Stimulated activated CD4-positive, alpha-beta T cell treated with anti-CD3 and anti-CD28 coated beads, Interleukin-2, amount 100 ng/mL, for 48 hours (primary cell): ENCODE measurements at places on chromosomes 2 and 18.

GRCh38 chr2:54577944-54578647 is 122.0 kb downstream of the SPTBN1 start:
- DNase-seq = no peak

DNA sequence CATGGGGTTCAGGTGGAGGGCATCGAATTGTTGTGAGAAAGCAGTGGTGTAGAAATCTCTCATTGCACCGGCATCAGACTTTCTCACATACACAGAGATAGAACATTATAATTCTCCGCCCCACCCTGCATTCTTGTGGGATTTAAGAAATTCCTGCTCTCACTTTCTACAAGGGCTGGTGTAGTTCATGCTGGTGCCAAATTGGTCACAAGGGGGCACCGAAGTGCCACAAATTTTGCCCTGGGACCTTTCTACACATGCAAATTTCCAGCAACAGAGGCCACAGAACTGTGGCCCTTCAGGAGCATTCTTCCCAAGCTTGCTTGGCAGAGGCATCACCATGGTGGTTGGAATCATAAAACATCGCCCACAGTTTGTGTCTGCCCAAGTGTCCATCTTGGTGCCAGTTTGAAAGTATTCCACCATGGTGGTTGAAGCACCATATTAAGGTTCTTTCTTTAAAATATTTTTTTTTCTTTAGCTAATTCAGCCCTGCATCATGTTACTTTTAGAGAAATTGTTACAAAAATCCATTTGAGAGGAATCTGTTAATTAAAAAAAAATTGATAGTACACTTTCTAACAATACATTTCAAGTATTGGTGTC is 521.2 kb upstream of the FANCL start:
- peak; percentile 15 for DNase-seq

DNA sequence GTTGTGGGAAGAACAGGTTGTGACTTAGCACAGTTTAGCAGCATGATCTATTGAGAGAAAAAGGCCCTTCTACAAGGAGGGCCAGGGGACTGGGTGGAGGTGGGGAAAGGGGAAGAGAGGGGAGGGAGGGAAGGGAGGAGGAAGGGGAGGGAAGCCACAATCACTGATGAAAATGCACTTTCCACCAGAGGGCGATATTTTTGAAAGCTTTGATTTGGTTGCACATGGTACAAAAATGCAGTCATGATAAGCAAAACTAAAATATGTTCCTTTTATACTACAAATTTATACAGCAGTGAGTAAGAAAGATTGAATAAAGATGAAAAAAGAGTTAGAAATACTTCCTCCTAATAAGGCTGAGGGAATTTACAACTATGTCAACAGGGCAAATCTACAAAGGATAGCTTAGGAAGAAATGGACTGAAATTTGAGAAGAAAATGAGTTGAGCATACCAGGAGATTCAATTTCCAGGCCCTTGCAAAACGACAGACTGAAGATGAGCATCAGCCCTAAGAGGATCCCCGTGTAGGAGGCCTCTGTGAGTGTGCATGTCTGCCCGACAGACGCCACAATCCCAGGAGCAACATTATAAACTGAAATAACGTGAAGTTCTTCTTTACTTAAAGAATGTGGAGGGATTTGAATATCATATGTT is 17.2 kb downstream of the SH3YL1 start:
- DNase-seq = no peak

GRCh38 chr2:69575926-69576325 is 67.6 kb downstream of the AAK1 start:
- no peak for DNase-seq

DNA sequence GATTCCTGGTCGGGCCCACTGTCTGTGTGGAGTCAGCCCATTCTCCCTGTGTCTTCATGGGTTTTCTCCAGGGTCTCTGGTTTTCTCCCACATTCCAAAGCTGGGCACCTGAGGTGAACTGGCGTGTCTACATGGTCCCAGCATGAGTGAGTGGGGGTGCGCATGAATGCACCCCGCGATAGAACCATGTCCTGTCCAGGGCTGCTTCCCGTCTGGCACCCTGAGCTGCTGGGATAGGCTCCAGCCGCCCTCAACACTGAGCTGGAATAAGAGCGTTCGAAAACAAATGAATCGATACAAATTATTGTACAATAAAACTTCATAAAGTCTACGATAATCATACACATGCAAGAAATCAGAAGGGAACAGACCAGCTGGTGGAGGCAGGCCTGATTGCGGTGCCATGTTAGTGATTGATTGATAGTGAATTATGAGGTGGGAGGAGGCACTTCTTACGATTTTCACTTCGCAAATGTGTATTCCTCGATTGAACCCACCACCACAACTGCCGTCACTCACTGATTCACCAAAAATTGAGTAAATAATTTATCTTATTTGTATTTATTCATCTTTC is 186.6 kb downstream of the MGAT5 start:
- DNase-seq = no peak

DNA sequence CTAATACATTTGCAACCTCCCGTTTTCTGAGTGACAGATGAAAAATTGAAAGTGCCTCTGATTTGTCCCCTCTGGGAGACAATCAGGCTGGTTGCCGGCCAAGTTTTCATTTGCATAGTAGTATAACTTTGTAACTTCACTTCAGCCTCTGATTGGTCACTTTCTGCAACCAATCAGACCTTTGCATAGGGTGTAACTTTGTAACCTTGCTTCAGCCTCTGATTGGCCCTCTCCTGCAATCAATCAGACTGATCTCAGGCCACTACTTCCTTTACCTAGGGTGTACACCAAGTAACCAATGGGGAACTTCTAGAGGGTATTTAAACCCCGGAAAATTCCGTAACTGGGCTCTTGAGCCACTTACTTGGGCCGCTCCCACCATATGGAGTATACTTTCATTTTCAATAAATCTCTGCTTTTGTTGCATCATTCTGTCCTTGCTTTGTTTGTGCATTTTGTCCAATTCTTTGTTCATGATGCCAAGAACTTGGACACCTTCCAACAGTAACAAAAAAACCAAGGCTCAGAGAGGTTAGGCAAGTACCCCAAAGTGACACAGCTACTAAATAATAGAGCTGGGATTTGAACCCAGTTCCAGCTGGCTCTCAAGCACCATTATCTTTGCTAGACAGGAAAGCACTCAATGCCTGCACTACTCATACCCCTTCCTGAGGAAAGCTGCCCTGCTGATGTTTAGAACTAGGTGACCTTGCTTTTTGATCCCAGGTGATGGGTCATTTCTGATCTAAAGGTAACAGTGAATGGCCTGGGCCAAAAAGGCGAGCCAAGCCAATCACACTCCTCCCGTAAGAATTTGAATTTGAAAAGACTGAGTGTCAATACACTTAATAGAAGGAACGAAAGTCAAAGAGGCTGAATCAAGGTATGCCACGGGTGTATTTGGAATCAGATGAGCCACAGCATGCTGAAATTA is 10.9 kb upstream of the MYOM1 start:
- DNase-seq = no peak
